K562 (cell line): ENCODE measurements at places on chromosomes 4 and X.

DNA sequence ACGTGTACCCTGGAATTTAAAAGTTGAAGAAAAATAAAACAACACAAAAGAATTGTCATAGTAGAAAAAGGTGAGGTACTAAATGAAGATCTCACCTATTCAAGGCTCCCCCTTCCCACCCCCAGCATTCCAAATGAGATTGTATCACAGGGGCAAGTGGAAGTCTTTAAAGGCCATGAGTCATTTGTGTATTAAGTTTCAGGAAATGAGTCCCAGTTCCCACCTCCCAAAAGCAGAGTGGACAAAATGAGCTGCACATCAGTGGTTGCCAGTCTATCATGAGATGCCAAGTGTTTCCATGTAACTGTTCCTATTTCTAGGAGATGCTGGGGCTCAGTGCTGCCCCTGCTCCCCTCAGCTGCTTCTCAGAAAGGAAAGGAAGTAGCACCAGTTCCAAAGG lies 20.1 kb downstream of the ARHGEF9 start:
- no peaks in the 10 kb centered on the region for H3K27me3 ChIP-seq
- H3K4me3 ChIP-seq = no peak overlapping the region
- H3K27ac ChIP-seq = no peak overlapping the region
- H3K4me1 ChIP-seq = no peaks in the 10 kb centered on the region

GRCh38 chr4:140052050-140052449 lies 101.9 kb downstream of the MAML3 start:
- H3K27me3 ChIP-seq = peaks cover 6% of the 10 kb centered on the region; the same call in 2 of the 3 replicates
- no peak overlapping the region for H3K27ac ChIP-seq
- H3K4me1 ChIP-seq = no peaks in the 10 kb centered on the region; the same call in 1 of the 2 replicates
- peak; percentile 24 for DNase-seq
- H3K4me3 ChIP-seq = no peak overlapping the region
- no peaks in the 10 kb centered on the region for H3K36me3 ChIP-seq

DNA sequence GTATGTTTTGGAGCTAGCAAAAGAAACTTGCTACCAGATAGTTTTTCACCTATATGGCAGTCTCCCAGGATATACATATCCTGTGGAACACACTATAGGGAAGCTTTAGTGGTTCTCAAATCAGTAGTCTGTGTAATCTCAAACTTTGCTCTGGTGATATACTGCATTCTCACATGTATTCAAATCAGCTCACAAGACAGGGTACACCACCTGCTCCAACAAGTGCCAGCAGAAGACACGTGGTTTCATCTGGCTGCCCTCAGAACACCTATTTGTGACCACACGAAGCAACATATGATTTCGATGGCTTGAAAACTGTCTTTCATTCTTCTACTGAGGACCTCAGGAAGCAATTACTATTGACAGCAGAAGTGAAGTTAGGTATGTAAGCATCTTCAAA lies 37.7 kb downstream of the BCLAF3 start:
- no peaks in the 10 kb centered on the region for H3K36me3 ChIP-seq
- H3K27ac ChIP-seq = no peak overlapping the region
- H3K27me3 ChIP-seq = no peaks in the 10 kb centered on the region
- no peak for DNase-seq
- no peaks in the 10 kb centered on the region for H3K4me1 ChIP-seq

GRCh38 chrX:25028726-25029125 lies 13.0 kb upstream of the ARX start:
- H3K4me3 ChIP-seq = no peak overlapping the region
- H3K27ac ChIP-seq = no peak overlapping the region
- no peaks in the 10 kb centered on the region for H3K36me3 ChIP-seq
- no peak for DNase-seq
- H3K27me3 ChIP-seq = peaks cover 11% of the 10 kb centered on the region
- no peaks in the 10 kb centered on the region for H3K4me1 ChIP-seq

GRCh38 chrX:18833071-18833731 lies 125.8 kb downstream of the PPEF1 start:
- peaks cover 12% of the 10 kb centered on the region for H3K27me3 ChIP-seq
- no peak overlapping the region for H3K4me3 ChIP-seq
- H3K4me1 ChIP-seq = no peaks in the 10 kb centered on the region; the same call in 1 of the 2 replicates

DNA sequence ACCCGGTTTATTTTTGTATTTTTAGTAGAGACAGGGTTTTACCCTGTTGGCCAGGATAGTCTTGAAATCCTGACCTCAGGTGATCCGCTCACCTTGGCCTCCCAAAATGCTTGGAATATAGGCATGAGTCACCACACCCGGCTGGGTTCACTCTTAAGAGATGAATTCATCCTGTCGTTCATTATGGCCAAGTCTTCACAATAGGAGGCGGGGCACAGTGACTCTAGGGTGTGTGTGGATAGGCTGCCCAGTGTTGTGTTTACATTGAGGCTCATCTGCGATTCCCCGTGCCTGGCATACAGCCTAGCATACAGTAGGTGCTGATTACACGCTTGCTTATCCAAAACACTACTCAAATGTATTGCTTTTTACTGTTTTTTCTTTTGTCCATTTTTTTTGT lies 41.3 kb upstream of the IGFBP7 start:
- no peaks in the 10 kb centered on the region for H3K36me3 ChIP-seq
- no peak overlapping the region for H3K4me3 ChIP-seq
- no peak for DNase-seq
- 0 out of 2 replicates have a peak, but pooled peaks cover 3% of the 10 kb centered on the region for H3K27me3 ChIP-seq

- H3K4me3 ChIP-seq = no peak overlapping the region
- no peaks in the 10 kb centered on the region for H3K36me3 ChIP-seq
- no peaks in the 10 kb centered on the region for H3K27me3 ChIP-seq
- DNase-seq = no peak
Measured at GRCh38 chr4:107312366-107312765, 276.3 kb upstream of the DKK2 start.

DNA sequence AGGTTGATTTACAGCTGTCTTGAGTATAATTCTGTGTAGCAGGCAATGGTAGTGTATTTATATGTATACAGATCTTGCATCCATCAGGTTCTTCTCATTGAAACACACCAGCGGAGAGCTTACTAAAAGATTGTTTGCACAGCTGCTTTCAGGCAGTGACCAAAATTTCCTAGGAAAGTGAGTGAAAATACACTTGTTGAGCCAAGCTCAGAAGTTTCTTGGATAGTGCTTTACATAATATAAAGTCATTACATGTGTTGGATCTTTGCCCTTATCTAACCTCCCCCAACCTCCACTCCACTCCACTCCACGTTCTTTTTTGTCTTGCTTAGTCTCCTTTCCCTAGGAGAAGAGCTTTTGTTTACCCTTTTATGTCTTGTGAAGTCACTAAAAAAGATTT lies 34.1 kb downstream of the CNKSR2 start:
- H3K4me3 ChIP-seq = no peak overlapping the region
- H3K27ac ChIP-seq = no peak overlapping the region
- no peaks in the 10 kb centered on the region for H3K36me3 ChIP-seq
- DNase-seq = no peak
- H3K27me3 ChIP-seq = no peaks in the 10 kb centered on the region

GRCh38 chrX:105190252-105190853 lies 30.1 kb downstream of the TEX13A start:
- DNase-seq = peak; percentile 9
- H3K27ac ChIP-seq = no peak overlapping the region
- H3K4me1 ChIP-seq = no peaks in the 10 kb centered on the region
- H3K27me3 ChIP-seq = no peaks in the 10 kb centered on the region

- no peaks in the 10 kb centered on the region for H3K36me3 ChIP-seq
- peaks cover 8% of the 10 kb centered on the region; the same call in 1 of the 2 replicates for H3K27me3 ChIP-seq
Measured at GRCh38 chr4:182242787-182243186, 415 bp upstream of the TENM3 start.

- no peak for DNase-seq
- H3K4me3 ChIP-seq = no peak overlapping the region
- H3K27ac ChIP-seq = no peak overlapping the region
Measured at GRCh38 chr4:1218634-1219565, 30.0 kb downstream of the CTBP1 start.

DNA sequence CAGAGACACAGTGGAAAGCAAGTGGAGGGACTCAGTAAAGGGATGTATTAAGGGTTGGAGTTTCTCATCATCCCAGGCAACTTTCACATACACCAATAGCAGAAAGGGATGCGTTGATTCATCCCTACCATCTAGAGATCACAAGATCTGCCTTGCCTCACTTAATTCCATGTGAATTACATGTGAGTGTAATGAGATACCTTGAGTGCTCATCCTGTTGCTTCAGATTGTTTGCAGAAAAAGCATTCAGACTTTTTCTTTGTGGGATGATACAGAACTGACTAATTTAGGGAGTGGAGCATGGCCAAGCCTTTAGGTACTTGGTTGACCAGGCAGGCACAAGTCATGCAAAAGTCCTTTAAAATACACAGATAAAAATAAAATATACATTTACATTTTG lies 124.8 kb upstream of the SLIT2 start:
- no peaks in the 10 kb centered on the region for H3K4me1 ChIP-seq
- H3K27ac ChIP-seq = no peak overlapping the region
- H3K27me3 ChIP-seq = no peaks in the 10 kb centered on the region
- no peak overlapping the region for H3K4me3 ChIP-seq
- H3K36me3 ChIP-seq = no peaks in the 10 kb centered on the region

DNA sequence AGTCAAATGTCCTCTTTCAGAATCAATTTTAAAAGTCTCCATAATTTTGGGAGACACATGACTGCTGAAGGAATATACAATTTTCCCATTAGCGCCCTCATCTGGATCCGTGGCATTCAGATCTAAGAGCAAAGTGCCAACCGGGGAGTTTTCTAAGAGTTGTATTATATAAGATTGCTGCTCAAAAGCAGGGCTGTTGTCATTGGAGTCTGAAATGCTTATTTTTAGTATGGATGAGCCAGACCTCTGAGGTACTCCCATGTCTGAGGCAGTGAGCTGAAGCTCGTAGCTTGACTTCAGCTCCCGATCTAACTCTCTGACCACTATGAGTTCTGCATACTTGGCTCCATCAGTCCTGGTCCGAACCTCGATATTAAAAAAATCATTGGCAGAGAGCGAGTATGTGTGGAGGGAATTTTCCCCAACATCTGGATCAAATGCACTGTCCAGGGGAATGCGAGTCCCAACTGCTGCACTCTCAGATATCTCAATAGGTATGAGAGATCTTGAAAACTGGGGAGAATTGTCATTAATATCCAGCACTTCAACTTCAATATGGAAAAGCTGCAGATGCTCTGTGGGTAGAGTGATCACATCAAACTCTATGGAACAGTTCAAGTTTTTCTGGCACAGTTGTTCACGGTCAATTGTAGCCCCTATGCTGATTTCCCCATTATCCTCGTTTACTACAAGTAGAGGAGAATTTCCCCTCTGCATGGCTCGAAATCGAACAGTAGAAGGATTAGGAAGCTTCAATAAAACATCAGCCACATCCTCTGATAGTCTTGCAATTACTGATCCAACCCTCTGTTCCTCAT lies 917 bp downstream of the PCDH18 start:
- no peaks in the 10 kb centered on the region for H3K36me3 ChIP-seq
- DNase-seq = no peak
- H3K27me3 ChIP-seq = no peaks in the 10 kb centered on the region
- no peaks in the 10 kb centered on the region for H3K4me1 ChIP-seq

DNA sequence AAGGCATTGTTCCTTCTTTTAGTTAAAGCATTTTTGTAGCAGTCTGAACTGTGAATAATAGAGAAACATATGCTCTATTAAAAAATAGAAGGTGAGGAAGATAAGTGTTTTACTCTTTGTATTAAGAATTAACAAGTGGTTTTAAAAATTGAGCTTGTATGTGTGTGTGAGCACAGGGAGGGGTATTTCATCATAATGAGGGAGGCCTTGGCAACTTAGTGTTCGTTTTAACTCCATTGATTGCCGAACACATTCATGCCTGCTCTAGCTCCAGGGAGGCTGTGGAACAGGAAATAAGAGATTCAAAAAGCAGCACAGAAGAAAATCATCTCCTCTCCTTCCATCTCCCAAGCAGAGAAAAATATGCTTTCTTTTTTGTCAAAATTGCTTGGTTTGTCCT lies 14.8 kb downstream of the SHROOM3 start:
- no peaks in the 10 kb centered on the region for H3K4me1 ChIP-seq
- H3K4me3 ChIP-seq = no peak overlapping the region
- H3K27ac ChIP-seq = no peak overlapping the region
- no peaks in the 10 kb centered on the region; the same call in 2 of the 3 replicates for H3K27me3 ChIP-seq
- H3K36me3 ChIP-seq = no peaks in the 10 kb centered on the region
- no peak for DNase-seq

GRCh38 chr4:168797194-168797593 lies 212.9 kb downstream of the CBR4 start:
- H3K27me3 ChIP-seq = no peaks in the 10 kb centered on the region
- H3K27ac ChIP-seq = no peak overlapping the region
- no peak for DNase-seq
- no peaks in the 10 kb centered on the region for H3K4me1 ChIP-seq
- H3K4me3 ChIP-seq = no peak overlapping the region
- no peaks in the 10 kb centered on the region for H3K36me3 ChIP-seq

DNA sequence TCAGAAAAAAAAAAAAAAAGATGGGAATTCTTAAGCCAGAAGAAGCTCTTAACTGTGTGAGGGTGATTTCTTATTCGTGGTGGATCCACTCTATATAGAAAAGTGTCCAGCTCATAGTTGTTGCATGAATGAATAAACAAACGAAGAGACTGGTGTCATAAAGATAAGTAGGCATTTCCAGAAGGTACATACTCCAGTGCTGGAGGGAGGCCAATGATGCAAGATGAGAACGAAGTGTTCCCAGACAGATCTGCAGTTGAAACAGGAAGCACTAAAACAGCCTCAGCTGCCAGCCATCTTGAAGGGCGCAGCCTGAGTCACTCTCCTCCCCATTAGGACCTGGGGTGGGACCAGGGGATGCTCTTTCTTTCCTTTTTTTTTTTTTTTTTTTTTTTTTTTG lies 47.4 kb upstream of the HOPX start:
- H3K4me3 ChIP-seq = no peak overlapping the region
- no peaks in the 10 kb centered on the region for H3K36me3 ChIP-seq
- peaks cover 5% of the 10 kb centered on the region for H3K4me1 ChIP-seq
- peaks cover 7% of the 10 kb centered on the region; the same call in 1 of the 2 replicates for H3K27me3 ChIP-seq
- DNase-seq = peak; percentile 18

GRCh38 chr4:65696436-65696835 lies 26.1 kb upstream of the EPHA5 start:
- no peaks in the 10 kb centered on the region for H3K36me3 ChIP-seq
- no peak for DNase-seq
- H3K27me3 ChIP-seq = no peaks in the 10 kb centered on the region
- no peak overlapping the region for H3K27ac ChIP-seq
- H3K4me3 ChIP-seq = no peak overlapping the region
- no peaks in the 10 kb centered on the region for H3K4me1 ChIP-seq

GRCh38 chrX:44039556-44039955 lies 66.4 kb upstream of the NDP start:
- H3K4me3 ChIP-seq = no peak overlapping the region
- no peaks in the 10 kb centered on the region for H3K36me3 ChIP-seq
- H3K27me3 ChIP-seq = no peaks in the 10 kb centered on the region
- no peak overlapping the region for H3K27ac ChIP-seq
- no peak for DNase-seq

DNA sequence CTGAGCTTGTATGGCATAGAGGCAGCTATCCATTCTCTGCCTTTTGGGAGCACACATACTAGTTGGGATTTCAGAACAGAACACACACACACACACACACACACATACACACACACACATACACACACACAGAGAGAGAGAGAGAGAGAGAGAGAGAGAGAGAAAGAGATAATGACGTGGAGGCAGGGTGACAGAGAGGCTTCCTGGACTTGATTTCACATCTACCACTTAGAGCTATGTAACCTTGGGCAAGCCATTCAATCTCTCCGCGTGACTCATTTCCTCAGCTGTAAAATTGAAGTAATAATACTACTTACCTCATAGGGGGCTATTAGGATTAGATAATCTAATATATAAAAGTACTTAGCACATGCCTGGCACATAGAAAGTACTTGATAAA lies 12.3 kb upstream of the GRIA3 start:
- H3K27me3 ChIP-seq = no peaks in the 10 kb centered on the region
- no peak for DNase-seq
- H3K4me1 ChIP-seq = no peaks in the 10 kb centered on the region; the same call in 2 of the 3 replicates
- no peak overlapping the region for H3K4me3 ChIP-seq
- no peaks in the 10 kb centered on the region for H3K36me3 ChIP-seq
